Caco-2 (cell line): ENCODE measurements at places on chromosomes 13 and 19.

- DNase-seq, result no peak
Measured at GRCh38 chr13:95160112-95160906, 140.9 kb downstream of the ABCC4 start.

DNA sequence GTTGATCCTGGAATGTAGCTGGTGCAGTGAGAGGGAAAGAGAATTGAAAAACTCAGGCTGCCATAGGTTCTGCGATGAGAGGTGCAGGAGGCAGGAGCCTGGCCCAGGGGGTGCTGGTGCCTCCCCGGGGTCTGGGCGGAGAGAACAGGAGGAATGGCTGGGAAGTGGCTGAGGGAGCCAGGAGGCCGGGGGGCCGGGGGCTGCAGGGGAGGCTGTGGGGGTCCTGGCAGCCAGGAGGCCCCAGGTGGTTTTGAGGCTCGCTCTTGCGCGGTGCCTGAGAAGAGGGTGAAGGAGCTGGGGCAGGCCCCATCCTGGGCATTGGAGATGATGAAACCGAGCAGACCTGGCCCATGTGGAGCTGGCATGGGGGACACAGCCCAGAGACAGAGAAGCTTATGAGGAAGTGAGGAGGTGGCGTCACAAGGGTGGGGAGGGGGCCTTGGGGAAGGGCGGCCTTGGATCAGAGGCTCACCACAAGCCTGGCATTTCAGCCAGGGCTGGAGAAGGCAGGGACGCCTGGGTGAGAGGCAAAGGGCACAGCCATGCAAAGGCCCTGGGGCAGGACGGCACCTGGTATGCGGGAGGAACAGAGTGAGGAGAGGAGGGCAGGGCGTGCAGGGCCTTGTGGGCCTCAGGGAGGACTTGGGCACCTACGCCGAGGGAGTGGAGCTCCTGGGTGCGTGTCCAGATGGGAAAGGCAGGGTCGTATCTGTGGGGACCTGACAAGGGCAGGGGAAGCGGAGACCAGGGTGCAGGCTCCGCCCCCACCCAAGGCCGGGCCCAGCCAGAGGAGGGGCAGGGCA, 1.3 kb upstream of the TEKTIP1 start:
- no peak for DNase-seq

GRCh38 chr19:23779645-23780044, 21.0 kb upstream of the ZNF681 start:
- no peak for DNase-seq

- no peak for DNase-seq
Measured at GRCh38 chr19:5006201-5006600, 37.3 kb downstream of the KDM4B start.

DNA sequence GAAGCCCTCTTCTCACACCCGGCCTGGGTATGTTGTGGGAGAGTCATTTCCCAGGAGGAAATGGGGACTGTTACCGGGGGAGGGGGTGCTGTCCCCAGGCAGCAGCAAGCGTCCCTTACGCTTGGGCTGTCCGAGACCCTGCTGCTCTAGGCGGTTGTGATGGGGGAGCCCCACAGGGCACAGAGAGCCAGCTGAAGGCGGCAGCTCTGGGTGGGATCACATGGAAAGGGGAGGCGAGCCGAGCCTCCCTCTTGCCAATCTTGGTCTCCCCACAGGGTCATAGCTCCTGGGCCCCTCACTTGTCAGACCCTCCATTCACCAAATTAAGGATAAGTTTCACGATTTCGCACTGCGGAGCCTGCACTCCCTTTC, 22.0 kb downstream of the EPN1 start:
- DNase-seq, result no peak

- DNase-seq, result no peak
Measured at GRCh38 chr13:69660155-69660554, 447.5 kb upstream of the ATXN8OS start.

DNA sequence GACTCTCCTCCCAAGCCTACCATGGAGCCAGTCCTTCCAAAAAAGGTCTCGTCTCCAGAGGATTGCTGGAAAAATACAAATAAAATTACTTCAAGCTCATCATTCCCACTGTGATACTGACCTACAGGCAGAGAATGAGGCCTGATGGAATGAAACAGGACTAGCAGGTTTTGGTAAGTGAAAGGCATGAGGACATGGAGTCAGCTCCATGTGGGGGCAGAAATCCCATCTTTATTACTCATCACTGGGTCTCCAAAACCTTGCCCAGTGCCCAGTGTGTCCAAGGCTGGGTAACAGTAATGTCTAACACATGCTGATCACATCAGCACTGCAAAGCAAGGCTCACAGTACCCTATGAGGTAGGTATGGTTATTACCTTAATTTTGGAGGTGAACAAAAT, 235.4 kb downstream of the DNAJC15 start:
- no peak for DNase-seq

DNA sequence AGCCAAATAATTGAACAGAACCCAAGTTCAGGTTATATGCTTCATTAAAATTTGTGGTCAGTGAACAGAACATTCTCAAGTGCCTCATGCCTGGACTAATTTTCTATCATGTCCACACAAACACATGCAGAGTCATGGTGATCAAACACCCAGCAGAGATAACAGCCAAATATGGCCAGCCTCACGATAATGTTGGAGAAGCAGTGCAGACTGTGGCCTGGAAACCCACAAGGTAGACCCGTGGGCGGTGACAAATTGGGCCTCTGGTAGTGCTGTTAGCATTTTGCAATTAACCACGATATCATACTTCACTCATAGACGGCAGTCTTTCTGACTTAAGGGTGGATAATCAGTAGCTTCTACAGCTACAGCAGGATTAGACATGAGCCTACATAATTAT, 35.0 kb upstream of the VWA8 start:
- DNase-seq, result no peak

DNA sequence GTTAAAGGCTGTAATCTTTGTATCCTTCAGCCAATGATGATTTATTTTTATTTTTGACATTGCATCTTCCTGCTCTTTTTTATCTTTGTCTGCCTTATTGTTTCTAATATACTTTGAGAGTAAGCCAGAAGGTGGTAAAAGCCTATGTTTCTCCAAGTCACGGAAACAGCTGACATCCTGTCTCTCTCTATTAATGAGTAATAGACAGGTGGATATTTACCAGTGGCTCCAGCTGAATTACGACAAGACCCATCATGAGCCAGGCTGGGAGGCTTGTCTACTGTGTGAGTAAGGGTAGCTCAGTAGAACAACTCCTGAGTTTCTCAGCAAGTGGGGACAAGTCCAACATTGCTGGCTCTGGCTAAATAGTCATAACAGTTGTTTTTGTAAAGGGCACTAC, 166.6 kb downstream of the NDFIP2 start:
- no peak for DNase-seq

DNA sequence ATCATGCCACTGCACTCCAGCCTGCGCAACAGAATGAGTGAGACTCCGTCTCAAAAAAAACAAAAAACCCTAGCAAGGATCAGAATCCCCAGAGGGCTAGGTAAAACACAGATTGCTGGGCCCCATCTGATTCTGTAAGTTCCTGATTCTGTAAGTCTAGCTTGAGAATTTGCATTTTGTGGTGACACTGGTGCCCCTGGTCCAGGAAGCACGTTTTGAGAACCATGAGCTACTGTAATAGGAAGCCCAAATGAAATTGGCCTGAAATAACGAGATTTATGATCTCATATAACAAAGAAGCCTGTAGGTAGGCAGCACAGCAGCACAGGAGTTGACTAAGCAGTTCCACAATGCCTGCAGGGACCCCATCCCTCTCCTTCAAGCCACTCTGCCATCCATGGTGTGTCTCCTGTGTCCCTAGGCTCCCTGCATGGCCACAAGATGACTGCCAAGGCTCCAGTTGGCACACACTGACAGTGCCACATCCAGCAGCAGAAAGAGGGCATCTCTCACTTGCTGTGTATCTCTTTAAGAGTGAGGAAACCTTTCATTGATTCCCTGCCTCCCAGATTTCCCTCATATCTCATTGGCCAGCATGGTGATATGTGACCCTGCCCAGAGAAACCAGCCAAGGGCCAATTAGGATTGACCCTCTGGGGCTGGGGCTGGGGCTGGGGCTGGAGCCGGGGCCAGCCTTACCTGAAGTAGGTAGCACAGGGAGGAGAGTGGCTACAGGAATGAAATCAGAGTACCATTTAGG, 21.7 kb downstream of the SIPA1L3 start:
- DNase-seq, result peak; percentile 25

GRCh38 chr13:109667056-109667455, 119.3 kb downstream of the IRS2 start:
- DNase-seq, result no peak

- DNase-seq, result no peak
Measured at GRCh38 chr19:29088761-29089160, 124.2 kb downstream of the UQCRFS1 start.

GRCh38 chr13:113996912-113997745, 23.3 kb upstream of the C13orf46 start:
- no peak for DNase-seq

DNA sequence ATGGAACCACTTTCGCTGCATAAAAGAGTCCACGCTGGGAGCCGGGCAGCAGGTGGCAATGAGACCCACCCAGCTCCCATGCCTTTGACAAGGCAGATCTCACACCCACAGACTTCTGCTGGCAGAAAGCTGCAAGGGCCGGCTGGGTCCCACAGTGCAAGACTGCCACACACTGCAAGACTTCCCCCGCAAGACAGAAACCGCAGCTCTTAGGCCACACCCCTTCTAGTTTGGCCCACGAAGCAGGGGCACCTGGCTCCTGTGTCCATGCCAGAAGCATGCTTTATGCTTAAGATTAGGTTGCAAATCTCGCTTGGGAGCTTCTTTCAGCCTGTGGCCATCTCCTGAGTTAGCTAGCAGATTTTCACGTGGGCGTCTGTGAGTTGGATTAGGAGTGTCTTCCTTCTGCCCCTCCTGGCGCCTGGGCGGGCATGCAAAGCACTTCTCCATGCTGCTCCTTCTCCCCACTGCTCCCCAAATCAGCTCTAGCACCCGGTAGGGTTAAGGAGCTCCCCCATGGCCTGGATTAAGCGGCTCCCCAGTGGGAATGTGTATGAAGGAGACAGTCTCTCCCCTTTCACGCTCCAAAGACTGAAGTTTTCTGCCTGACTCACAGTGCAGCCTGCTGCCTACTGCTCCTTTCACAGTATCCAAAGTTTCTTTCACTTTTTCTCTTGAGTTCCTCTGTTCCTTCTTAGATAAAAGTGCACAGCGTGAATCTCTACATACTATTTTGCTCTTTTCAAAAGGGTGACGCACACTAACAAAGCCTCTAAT, 17.7 kb downstream of the GPC6 start:
- DNase-seq, result no peak

DNA sequence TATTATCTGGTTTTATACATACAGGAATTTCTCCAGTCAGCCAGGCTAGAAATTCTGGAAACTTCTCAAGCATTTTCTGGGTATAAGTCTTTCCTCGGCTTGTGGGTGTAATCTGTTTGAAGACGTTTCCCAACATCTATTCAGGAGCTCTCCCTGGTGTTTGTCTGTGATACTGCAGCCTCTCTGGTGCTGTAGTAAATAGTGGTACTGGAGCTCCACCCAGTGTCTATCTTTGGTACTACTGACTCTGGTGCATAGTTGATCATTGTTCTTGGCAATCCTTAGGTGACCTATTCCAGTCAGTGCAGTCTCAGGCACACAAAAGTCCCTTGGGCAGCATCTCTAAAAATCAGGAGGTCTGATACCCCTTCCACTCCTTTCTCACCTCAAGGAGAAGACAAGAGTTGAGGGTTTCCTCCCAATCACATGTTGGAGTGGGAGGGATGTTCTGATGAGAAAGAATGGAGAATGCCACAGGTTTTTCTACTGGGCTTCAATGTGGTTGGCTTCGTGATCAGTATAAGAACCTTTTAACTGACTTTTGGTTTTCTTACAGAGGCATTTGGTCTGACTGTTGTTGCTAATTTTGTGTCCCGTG, 115.5 kb downstream of the CYSLTR2 start:
- peak; percentile 88 for DNase-seq

DNA sequence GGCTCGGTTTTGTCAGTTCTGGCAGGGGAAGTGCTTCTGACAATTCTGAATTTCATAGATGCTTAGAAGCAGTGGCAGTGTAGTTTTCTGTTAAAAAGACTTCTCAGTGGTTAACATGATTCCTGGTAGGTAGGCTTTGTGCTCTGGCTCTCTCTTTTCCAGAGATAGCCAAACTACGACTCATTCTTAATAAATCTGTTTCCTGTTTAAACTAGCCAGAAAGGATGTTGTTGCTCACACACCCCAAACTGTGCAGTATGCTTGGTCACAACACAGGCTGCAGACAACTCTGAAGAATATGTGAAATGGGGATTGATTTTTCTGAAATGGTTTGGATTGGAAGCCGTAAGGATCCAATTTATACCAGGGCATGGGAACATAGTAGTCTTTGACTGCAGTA, 711.5 kb downstream of the PCDH17 start:
- DNase-seq, result no peak

DNA sequence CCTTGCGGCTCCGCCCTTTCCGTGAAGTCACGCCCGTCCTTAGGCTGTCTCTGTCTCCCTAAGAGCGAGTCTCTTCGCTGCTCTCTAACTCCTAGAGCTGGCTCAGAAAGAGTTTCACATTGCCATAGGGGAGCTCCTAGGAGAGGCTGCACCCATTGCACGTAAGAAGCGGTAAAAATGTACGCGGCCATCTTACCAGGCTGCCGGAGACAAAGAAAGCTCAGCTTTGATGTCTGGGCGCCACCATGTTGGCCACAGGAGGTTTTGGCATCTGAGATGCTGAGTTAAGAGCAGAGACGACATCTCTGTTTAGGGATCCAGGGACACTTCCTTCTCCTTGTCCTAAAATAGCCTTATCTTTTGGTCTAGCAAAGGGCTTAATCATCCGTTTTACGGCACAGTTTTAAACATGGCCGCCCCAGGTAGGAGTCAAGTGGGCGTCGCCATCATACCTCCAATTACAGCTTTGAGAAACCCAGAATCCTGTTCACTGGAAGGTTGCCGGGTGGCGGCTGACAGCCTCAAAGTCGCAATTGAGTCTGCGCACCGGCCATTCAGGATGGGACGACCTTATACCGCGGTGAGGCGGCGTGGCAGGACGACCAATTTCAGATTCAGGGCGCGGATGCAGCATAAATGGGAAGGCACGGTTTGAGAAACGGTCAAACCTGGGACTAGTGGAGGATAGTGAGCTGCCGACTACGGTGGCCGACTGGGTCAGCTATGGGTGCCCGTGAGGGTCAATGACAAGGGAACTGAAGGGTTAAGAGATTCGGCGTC, at the start of gene ZNF793:
TSS of gene ZNF793 (plus strand) at position 553 of the 780 bp plus-strand sequence. CDS start 16,501 bp downstream, outside the sequence.
- DNase-seq, result no peak

GRCh38 chr19:2627319-2627829, 75.1 kb downstream of the GNG7 start:
- DNase-seq, result no peak

DNA sequence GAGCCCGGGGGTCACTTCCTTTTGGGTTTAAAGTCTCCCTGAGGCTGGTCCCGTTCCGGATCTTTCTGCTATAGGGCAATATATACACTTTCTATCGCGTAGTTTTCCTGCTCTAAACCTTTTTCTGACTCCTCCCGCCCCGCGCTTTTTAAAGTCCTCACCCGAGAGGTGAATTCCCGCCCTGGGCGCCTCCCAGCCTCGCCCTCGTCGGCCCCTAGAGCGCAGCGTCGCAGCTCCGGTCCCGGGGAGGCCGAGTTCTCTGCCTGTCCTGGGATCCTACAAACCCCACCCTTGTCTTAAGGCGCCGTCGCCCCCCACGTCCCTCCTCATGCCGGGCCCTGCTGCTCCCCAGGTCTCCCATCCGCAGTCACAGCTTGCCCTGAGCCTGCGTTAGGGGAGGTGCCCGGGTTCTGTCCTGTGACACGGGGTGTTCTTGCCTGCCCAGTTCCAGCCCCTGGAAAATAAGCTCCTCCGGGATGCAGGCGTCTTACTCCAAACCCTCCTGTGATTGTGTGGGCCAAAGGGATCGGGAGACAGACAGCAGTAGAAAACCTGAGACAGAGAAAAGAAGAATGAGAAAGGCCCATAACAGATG, 491 bp downstream of the ZNF525 start:
- no peak for DNase-seq

- no peak for DNase-seq
Measured at GRCh38 chr19:5424192-5424973, 30.8 kb upstream of the ZNRF4 start.
